Memory B cell (primary cell): ENCODE measurements at places on chromosomes 6 and 20.

DNA sequence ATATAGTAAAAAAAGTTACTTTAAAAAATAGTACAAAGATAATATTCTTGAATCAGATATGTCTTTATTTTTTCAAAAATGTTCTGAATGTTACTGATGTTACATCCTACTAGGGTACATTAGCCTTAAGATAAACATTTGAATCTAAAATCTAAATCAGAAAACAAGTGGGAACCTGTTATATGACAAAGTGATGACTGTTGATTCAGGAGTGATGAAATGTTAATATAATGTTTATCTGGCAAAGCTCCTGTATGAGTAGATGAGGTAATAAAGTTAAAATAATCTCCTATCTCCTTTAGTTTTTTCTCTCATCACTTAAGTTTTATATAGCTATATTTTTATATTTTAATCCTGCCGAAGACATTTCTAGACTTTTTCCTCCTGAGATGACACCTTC, 4.2 kb downstream of the DOP1A start:
- no peak for DNase-seq

DNA sequence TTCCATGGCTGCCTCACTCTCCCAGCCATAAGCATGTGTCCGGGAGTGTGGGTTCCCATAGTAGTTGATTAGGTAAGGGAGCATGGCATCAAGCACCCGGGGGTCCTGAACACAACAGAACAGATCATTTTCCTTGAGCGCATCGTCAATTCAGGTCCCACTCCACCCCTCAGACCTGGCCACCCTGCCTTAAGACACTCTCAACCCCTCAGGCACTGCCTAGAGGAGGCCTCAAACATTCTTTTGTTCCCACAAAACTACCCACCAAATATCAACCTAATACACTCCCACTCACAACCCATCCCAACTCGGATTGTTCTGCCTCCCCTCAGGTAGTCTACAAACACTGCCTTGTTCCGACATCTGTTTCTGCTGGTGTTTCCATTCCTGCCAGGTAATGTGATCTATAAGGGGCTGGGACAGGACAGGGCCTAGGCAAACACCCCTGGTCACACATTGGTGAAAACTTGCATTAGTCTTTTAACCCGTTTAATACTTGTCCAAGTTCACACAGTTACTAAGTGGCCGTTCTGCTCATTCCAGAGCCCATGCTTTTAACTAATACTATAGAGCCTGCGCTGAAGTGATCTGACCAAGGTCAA, 1.4 kb downstream of the NFS1 start:
- no peak for DNase-seq

GRCh38 chr6:17258749-17259148, 22.4 kb upstream of the RBM24 start:
- no peak for DNase-seq

GRCh38 chr6:167913699-167914098, 83.8 kb upstream of the KIF25 start:
- no peak for DNase-seq

DNA sequence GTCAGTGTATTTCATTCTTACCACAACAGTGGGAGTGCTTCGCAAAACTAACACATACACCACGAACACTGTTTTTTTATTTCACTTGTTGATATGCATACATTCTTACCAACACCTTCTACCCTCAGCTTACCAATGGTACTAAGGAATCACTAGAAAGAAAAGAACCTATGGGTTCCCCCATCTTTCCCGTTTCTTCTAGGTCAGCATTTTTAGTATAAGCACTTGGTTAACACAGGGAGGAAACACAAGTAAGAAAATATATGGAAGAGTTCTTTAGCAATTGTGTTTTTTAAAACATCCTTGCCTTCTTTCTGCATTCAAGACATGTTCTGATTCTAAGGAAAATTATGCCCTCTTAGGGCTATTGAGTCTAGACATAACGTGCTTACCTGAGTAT, 39.9 kb upstream of the EYA4 start:
- DNase-seq, result no peak

- DNase-seq, result no peak
Measured at GRCh38 chr6:40645043-40645442, 57.9 kb upstream of the LRFN2 start.

- DNase-seq, result no peak
Measured at GRCh38 chr20:56428410-56428809, 16.4 kb downstream of the CASS4 start.

GRCh38 chr20:24406750-24407149, 62.7 kb upstream of the SYNDIG1 start:
- no peak for DNase-seq

DNA sequence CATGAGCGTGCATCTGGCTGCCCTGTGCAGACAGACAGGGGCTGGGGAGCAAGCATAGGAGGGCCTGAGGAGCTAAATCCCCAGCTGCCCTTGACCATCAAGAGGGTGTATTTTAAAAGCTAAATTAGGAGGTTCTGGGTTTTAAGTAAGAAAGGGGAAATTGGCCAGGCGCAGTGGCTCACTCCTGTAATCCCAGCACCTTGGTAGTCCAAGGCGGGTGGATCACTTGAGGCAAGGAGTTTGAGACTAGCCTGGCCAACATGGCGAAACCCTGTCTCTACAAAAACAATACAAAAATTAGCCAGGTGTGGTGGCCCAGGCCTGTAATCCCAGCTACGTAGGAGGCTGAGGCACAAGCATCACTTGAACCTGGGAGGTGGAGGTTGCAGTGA, 27.8 kb downstream of the SERPINB6 start:
- no peak for DNase-seq

GRCh38 chr6:11439017-11439420, 98.5 kb upstream of the TMEM170B start:
- no peak for DNase-seq

GRCh38 chr20:20971810-20972209, 134.3 kb downstream of the LINC00237 start:
- DNase-seq, result no peak

DNA sequence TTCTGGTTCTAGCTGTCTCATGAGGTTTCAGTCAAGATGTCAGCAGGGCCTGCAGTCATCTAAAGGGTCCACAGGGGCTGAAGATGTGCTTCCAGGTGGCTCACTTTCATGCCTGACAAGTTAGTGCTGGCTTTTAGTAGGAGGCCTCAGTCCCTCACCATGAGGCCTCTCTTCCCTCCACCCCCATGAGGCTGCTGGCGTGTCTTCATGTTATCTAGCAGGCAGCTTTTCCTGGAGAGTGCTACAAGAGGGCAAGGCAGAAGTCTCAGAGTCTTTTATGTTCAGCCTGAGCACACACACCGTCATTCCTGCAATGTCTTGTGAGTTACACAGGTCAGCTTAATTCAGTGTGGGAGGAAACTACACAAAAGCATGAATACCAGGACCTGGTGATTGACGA, 769.9 kb downstream of the HDGFL1 start:
- no peak for DNase-seq
